ENCODE measurements at places on chromosomes 1 and 21.

- no peak for DNase-seq
Observed at GRCh38 chr21:20802631-20803260, 195.5 kb upstream of the NCAM2 start.

GRCh38 chr1:36303650-36304360 lies 2.4 kb upstream of the SH3D21 start:
- DNase-seq, result no peak

DNA sequence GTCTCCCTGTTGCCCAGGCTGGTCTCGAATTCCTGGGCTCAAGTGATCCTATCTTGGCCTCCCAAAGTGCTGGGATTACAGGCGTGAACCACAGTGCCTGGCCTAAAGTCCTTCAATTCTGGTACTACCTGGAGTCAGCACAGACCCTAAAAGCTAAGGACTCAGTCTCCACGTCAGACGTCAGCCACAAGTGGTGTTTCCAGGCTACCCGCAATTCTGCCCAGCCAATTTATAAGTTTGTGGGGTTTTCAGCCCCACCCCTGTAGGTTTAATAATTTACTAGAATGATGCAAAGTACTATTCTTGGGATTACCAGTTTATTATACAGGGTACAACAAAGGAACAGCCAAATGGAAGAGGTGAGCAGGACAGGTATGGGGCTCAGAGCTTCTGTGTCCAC lies 10.6 kb upstream of the DIP2A start:
- DNase-seq, result no peak

GRCh38 chr1:4684864-4685522 lies 30.6 kb downstream of the AJAP1 start:
- DNase-seq, result no peak

DNA sequence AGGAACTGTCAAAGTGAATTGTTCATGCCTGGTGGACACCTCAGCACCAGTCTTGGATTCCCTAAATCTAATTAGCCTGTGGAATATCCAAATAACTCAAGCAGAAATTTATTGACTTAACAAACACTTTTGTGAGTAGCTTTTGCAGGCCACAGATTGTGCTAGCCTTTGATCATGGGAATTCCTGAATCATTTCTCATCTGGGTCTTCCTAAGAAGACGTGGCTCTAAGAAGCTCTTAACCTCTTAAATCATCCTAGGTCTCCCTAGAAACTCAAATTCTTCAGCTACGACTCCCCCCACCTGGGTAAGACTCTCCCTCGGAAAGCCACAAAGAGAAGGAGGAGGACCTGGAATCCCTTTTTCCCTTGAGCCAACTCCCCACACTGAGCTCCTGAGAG lies 53.8 kb upstream of the PSEN2 start:
- DNase-seq, result no peak
